ENCODE measurements at places on chromosomes 11 and 22.

GRCh38 chr11:103936059-103936458, 100.4 kb upstream of the DDI1 start:
- no peak for DNase-seq

- DNase-seq, result no peak
Observed at GRCh38 chr22:33737662-33738061, 182.6 kb downstream of the LARGE1 start.

- DNase-seq, result no peak
Observed at GRCh38 chr11:45087900-45088160, 58.6 kb upstream of the PRDM11 start.

DNA sequence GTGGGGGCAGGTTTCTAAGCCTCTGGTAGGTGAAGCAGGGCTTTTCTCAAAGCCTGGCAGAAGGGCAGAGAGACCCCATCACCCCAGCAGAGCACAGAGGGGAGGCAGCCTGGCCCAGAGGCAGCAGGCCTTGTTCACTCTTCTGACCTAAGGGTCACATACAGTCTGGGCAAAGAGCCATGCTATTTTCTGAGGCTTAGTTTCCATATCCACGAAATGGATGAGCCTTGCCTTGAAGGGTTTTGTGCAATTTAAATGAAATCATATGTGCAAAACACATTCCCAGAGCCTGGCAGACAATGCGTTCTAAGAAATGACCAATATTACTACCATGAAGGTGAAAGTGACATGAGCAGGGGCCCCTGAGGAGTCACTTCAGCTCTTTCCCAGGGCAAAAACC, 44.5 kb downstream of the HIRA start:
- DNase-seq, result no peak

DNA sequence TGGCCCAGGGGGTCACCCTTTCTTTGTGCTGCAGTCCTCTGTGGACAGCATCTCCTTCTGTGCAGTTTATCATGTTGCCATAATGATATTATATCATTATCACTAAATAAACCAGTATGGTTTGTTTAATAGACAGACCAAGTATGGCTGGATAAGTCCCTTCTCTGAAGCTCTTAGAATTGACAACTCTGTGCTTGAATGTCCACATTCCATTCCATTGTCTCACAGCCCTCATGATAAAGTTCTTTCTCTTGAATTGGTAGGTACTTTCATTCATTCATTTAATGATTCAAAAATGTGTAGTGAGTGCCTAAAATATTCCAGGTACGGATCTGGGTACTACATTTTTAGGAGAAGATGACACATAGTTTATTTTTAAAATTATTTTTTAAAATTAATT, 7.8 kb downstream of the RPS6KA4 start:
- no peak for DNase-seq

DNA sequence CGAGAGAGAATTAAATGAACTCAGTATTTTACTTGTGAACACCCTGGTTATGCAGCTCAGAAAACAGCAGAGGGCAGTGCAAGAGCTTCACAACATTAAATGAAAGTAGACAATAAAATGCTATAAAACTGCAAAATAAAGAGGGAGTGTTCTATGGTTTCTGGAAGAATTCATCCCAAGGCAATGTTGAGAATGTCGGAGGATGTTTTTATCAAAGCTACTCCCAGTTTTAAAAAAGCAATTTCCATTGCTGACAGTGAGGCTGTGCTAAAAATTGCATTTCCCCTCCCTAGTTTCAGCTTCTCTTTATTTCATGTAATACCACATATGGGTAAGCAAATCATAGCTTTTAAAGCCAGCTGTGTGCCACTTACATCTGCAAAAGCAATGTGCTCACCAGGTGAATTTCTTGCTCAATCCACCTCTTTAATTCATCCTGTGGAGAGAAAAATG, 296.8 kb downstream of the RAB38 start:
- peak; percentile 31 for DNase-seq

DNA sequence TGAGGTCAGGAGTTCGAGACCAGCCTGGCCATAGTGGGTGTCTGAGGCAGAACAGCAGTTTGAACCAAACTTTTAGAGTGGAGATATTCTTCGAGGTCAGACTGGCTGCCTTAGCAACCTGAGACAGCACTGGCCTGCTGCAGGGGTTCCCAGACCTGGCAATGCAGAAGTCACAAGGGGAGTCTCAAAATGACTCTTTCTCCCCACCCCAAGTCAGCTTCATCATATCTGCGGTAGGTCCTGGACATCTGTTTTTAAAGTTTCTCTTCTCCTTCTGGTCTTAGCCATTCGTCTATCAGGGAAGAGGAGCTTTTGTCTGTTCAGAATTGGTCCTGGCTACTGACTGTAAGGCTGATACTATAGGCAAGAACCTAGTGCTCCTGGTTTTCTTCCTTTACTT, 14.5 kb upstream of the CLMP start:
- no peak for DNase-seq

GRCh38 chr11:118238421-118238820, 13.6 kb upstream of the JAML start:
- no peak for DNase-seq

DNA sequence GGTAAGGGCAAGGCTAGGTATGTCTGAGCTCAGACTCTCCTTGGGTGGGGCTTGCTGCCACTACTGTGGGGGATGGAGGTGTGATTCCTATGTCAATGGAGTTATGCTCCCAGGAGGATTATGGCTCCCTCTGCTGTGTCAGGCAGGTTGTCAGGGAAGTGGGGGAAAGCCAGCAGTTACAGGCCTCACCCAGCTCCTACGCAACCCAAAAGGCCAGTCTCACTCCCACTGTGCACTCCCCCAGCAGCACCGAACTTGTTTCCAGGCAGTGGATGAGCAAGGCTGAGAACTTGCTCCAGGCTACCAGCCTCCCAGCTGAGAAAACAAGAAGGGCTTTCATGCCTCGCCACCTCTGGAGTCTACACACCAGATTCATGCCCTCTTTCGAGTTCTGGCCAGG, 18.2 kb downstream of the C11orf91 start:
- no peak for DNase-seq

- no peak for DNase-seq
Observed at GRCh38 chr11:2346014-2346413, 31.1 kb upstream of the CD81 start.

DNA sequence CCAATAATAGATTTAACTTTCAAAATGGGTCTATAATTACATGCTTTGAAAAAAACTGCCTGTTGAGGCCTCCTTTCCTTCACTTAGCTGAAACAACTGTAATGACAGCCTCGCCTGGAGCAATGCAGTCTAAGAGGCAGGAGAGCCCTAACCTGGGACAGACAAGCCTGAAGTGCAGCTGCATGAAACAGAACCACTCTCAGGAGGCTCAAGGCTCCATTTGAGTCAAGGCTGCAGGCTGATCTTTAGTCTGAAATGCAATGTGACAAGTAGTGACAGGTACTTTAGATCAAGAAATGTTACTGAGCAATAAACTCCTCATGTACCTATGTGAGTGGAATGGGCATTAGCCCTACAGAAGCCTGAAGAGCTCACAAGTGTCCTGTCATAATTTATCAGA, 414.0 kb upstream of the LUZP2 start:
- DNase-seq, result no peak

DNA sequence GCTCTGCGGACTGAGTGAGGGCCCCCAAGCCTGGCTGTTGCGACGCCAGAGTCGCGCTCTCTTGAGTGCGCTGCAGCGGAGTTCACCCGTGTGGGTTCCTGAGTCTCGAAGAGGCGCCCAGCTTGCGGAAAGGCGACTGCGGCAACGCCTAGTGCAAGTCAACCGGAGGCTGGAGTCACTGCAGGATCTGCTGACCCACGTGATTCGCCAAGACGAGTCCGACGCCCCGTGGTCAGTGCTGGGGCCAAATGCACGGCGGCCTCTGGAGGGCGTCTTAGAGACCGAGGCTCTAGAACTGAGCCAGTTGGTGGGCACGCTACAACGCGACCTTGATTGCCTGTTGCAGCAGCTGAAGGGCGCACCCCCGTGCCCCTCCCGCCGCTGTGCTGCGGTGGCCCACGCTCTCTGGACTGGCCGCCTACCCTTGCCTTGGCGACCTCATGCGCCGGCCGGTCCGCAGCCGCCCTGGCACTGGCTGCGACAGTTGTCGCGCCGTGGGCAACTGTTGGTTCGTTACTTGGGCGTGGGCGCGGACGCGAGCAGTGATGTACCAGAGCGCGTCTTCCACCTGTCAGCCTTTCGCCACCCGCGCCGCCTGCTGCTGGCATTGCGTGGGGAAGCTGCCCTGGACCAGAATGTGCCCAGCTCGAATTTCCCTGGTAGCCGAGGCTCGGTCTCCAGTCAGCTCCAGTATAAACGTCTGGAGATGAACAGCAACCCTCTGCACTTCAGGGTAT, 32.6 kb downstream of the RRP8 start:
- no peak for DNase-seq

DNA sequence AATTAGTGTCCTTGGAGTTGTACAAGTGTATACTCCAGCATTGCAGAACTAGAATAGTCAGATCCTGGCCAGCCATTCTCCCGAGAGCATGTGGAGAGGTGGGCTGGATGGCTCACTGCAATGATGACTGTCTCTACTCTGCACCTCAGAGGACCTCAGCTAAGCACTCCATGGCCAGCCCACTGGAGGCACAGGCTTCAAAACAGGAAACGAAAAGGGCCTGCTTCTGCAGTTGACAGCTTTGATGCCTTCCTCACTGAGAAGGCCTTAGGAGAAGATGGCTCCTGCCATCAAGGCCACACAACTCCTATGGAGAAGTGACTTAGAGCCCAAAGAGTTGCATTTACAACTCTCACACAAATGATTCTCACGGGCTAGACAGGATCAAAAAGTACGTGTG, 9.1 kb downstream of the POLD4 start:
- DNase-seq, result no peak

GRCh38 chr11:63745304-63746170, 23.0 kb downstream of the ZFTA start:
- DNase-seq, result no peak

DNA sequence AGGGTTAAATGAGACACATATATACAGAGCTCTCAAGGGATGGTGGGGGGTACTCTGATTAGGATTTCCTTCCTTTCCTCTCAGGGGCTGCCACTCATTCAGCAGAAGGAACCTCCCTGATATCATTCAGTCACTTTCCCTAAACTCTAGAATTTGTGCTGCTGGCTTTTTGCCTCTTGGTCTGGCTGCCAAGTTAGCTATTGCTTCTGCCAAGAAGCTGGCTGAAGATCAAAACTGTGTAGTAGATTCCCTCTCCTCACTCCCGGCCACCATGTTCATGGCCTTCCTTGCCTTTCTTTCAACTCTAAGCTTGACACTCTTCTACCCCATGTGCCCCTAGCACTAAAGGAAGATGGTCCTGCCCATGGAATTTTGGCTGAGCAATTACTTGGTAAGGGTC, 18.7 kb downstream of the SLC6A5 start:
- DNase-seq, result no peak

Measured in stromal cell of bone marrow (primary cell).